ENCODE measurements at places on chromosomes 16 and 17.
A peak's percentile ranks its signal among the peaks of the same experiment; 100 is the strongest.

- DNase-seq, result no peak
Measured at GRCh38 chr17:61454381-61455323, 2.4 kb downstream of the TBX4 start.

DNA sequence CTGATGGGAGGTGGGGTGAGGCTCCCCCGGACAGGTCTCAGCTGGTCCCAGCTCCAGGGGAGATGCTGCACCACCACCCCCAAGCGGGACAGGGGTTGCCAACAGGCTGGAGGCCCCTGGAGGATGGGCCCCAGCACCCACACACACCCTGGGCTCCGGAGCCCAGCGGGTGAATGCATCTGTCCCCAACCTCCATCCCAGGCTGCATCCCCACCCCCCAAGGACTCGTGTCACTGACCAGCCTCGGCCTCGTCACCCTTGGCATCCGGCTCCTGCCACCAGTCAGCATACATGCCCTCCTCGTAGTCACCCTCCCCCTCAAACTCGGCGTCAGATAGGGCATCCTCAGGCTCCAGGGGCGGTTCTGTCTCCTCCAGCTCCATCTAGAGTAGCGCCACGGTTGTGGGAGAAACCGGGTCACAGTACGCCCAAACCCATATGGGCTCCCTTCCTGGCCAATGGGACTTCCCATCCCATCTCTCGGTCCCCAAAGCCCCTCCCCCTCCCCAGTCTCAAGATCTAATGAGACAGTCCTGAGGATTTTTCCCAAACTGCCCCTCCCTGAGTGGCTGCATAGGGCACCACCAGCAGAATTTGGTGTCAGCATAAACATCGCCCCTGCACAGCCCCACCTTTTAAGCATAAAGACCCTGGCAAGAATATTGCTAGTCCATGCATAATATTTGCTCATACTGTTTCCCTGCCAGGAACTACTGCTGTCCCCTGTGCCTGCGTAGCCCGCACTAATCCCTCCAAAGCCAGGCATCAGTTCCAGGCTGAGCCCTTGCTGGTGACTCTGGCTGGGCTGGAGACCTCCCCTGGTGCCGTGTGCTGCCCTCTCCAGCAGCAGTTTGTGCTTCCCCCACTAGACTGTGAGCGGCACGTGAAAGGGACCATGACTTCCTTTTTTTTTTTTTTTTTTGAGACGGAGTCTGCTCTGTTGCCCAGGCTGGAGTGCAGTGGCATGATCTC lies 8.4 kb downstream of the P3H4 start:
- DNase-seq, result no peak

DNA sequence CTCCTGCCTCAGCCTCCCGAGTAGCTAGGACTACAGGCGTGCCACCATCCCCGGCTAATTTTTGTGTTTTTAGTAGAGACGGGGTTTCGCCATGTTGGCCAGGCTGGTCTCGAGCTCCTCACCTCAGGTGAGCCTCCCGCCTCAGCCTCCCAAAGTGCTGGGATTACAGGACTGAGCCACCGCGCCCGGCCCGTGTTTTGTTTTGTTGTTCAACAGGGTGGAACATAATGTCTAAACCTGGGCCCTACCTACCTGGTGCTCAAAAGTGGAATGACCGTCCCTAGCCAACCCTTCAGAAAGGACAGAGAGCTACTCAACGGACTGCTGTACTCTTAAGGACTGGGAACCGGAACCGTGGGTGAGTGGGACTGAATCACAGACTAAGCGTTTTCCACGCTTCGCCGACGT lies 772 bp upstream of the KIF22 start:
- no peak for DNase-seq

DNA sequence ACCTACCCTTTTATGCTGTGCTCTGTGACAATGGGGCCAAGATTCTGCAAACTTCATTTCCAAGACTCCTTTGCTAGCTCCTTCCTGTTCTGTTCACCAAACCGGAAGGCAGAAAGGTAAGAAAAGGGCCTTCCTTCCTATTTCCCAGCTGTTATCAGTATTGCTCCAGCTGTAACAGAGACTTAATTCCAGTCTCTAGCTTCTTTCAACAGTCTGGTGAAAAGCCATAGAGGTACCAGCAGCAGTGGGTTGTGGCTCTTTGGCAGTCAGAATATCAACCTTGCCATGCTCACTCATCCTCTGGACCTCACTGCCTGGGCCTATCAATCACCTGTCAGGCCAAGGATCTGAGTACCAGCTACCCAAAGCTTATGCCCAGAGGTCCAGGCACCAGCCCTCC lies 89.4 kb upstream of the C17orf78 start:
- no peak for DNase-seq

- peak; percentile 24 for DNase-seq
Measured at GRCh38 chr17:64706224-64707049, 44.3 kb upstream of the SMURF2 start.

GRCh38 chr16:79404571-79404970 lies 196.0 kb downstream of the MAF start:
- DNase-seq, result peak; percentile 20

GRCh38 chr17:62680541-62681052 lies 53.1 kb downstream of the MRC2 start:
- DNase-seq, result no peak

Data from pons (tissue), 1 donor.